ENCODE measurements at places on chromosomes 6 and 20.
A peak's percentile ranks its signal among the peaks of the same experiment; 100 is the strongest.

- no peak for DNase-seq
Measured at GRCh38 chr6:18151801-18152200, 3.1 kb downstream of the TPMT start.

DNA sequence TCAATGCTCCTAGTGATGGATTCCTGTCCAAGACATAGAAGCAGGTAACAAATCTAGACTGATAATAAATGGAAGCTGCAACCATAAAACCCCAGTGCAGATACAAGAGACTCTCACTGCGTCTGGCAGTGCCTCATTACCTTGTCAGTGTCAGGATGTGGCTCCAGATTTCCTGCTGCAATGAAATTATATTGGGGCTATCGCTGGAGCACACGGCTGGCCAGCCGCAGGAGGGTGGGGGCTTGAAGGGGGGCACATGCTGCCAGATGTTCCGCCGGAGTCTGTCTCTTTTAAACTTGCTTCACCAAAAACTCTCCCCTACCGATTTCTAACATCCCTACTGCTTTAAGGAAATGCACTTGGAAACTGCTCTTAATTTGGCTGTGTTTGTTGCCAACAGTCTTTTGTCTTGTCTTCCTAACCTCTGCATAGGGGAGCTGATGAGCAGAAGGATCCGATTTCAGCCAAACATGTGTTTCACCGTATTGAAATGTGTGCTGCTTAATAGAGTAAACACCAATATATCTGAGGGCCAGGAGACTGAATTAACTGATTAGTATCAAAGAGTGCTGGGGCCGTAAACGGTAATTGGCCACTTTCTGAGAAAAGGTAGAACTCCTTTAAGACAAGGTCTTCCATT, 102.2 kb upstream of the EXOC2 start:
- DNase-seq = no peak

- no peak for DNase-seq
Measured at GRCh38 chr20:45963059-45964005, 8.7 kb downstream of the ZNF335 start.

- no peak for DNase-seq
Measured at GRCh38 chr6:88588938-88589337, 374.5 kb downstream of the RNGTT start.

DNA sequence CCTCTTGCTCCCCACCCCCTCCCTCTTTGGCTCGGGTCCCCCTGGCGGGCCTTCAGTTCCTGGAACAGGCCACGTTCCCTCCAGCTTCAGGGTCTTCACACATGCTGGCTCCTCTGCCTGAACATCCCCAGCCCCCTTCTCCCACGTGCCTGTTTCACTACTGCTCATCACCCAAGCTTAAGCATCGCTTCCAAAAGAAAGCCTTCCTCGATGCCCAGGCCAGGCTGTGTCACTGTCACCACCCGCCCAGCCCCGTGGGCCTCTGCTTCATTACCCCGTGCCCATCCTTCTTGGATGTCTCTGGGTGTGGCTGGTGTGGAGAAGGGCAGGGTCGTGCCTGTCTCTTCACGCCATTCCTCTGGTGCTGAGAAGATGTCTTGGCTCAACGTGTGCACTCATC, 2.8 kb downstream of the DLGAP4 start:
- DNase-seq = no peak

- no peak for DNase-seq
Measured at GRCh38 chr6:53119349-53119748, 29.3 kb downstream of the GCM1 start.

- no peak for DNase-seq
Measured at GRCh38 chr6:20630617-20631548, 96.6 kb downstream of the CDKAL1 start.

- no peak for DNase-seq
Measured at GRCh38 chr6:44921798-44922197, 406.3 kb upstream of the RUNX2 start.

- no peak for DNase-seq
Measured at GRCh38 chr6:70592391-70593117, 25.8 kb downstream of the SDHAF4 start.

GRCh38 chr6:40342723-40343122, 244.4 kb downstream of the LRFN2 start:
- no peak for DNase-seq

- no peak for DNase-seq
Measured at GRCh38 chr20:5590899-5591298, 159.3 kb upstream of the SHLD1 start.

DNA sequence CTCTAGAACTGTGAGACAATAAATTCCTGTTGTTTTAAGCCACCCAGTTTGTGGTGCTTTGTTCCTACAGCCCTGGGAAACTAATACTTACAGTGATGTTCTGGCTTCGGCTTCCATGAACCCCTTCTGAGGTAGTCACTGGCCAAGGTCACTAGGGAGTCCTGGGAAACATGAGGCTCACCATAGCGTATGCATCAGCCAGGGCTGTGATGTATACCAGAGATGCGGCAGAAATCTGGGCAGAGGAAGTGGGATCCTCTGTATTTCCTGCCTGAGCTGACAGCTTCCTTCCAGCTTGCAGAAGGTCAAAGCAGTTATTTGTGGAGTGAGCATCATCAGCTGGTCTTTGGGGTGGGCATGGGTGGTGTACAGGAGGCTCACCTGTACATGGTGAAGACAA, 27.9 kb downstream of the KAT14 start:
- DNase-seq = no peak

- DNase-seq = no peak
Measured at GRCh38 chr6:83758533-83758932, 49.6 kb upstream of the SNAP91 start.

GRCh38 chr6:155974811-155975323, 519.2 kb upstream of the NOX3 start:
- DNase-seq = no peak

GRCh38 chr6:44489910-44490604, 102.6 kb downstream of the CDC5L start:
- no peak for DNase-seq

- no peak for DNase-seq
Measured at GRCh38 chr6:24484657-24485323, 4.6 kb downstream of the GPLD1 start.

DNA sequence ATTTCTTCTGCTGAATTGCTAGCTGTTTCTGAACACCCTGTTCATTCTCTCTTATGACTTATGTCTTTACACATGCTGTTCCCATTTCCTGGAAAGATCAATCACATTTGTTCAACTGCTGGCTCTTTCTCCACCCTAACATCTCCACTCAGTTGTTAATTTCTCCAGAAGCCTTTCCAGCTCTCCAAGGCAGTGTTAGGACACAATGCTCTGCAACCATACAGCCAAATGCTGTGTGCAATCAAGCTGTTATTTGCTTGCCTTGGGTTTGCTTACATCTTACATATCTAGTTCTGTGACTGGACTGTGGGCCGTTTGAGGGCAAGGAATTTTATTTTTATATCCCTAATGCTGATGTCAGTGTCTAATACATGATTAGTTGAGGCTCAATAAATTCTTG, 24.2 kb upstream of the CITED2 start:
- DNase-seq = no peak

- DNase-seq = no peak
Measured at GRCh38 chr6:163113358-163113962, 301.1 kb upstream of the QKI start.

- no peak for DNase-seq
Measured at GRCh38 chr20:45592574-45593189, 13.6 kb upstream of the WFDC8 start.

- no peak for DNase-seq
Measured at GRCh38 chr20:1702328-1702727, 44.7 kb upstream of the SIRPG start.

DNA sequence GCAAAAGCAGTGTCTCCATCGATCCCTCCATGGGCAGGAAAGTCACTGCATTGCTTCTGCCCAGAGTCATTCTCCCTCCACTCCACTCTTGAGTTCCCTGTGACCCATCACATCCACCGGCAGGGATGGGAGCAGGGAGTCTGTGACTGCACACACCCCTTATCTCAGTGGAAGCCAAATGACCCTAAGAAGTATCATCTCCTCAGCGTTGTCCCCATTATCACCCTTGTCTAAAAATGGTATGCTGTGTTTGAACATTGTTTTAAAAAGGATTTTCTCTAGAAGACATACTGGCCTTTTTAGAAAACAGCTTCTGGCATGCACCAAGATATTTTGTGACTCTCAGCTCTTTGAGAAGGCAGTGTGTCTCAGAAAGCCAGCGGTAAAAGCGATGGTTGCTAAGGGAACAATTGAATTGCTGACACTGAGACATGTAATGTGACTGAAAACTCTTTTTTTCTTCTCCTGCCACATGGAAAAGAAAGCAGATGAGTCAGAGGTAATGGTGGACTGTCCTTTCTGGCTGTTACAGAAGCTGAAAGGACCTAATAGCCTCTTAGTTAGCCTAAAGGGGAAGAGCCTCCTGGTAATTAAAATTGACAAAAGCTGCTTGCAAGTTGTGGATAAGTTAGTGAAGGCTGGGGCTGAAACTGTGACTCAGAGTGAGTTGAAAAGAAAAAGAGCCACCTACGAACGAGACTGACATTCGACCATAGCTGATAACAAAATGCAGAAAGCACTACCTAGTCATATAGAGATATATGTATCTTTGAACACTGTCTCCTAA, 120.5 kb downstream of the MAP3K7 start:
- DNase-seq = peak; percentile 30

GRCh38 chr6:73394577-73395354, at the start of gene DDX43:
DDX43 (plus strand) TSS chr6:73394828; CDS start chr6:73394906, 78 bp downstream.
- peak; percentile 26 for DNase-seq

- DNase-seq = no peak
Measured at GRCh38 chr6:54846243-54846856, at the start of gene FAM83B. FAM83B (plus strand) TSS chr6:54846771; CDS start chr6:54870247, 23,476 bp downstream.

DNA sequence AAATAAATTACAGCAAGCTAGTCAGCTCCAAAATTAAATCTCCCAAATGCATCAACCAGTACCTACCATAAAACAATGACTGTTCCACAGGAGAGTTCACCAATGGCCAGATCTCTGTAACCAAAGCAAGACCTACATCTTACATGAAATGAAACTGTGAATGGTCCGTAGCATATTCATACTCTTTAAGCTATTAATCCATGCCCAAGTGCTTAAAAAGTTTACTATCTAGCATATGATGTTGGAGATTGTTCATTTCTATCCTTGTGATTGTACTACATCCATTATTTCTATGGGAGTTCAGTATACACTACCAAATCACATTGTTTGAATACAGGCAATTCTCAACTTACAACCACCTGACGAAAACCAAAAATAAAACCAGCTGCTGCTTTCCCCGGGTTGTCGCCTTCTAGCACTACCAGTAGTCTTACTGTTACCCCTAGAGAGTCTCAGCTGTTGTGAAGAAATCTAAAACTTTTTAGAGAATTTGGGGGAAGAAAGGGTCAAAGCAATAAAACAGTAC, 38.0 kb downstream of the HIVEP2 start:
- no peak for DNase-seq

DNA sequence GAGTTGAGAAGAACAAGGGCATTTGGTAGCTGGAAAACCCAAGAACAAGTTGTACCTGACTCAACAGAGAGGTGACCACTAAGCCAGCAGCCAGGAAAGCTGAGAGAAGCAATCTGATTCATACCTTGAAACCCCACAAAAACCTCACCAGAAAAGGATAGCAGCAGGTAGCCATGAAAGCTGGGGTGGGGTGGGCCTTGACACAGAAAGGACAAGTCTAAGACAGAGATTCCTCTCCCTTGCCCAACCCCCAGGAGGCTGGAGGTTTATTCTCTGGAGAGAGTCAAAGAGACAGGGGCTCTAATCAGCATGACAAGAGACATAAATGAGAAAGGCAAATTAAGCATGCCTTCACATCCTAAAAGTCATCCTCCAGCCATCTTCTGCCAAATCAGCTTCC, 151.7 kb upstream of the DST start:
- no peak for DNase-seq

DNA sequence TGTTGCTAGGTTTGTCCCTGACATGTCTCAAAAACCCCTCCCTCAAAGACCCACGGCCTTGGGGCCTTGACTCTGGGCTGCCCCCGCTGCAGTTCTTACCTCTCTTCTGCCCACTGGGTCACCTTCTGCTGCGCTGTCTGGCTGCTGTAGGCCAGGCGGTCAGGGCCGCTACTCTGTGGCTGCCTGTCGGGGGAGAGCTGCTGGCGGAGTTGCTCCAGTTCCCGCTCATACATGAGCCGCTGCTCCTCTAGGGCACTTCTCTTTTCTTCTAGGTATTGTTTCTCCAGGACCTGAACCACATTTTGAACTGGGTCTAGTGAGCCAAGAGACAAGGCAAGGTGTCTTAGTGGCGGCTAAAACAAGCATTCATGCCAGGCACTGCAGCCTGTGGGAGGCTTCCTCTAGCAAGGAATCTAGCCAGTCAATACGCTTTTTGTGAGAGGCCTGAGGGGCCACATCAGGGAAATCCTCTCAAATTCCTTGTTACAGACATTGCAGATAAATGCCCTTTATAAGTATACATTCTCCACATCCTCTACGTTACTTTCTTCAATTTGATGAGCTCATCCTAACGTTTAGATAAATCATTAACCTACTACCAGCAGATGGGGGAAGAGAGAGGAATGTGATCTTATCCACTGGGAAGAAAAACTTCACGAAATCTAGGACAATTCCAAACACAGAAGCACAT, 110.3 kb upstream of the NUP153 start:
- no peak for DNase-seq

- DNase-seq = no peak
Measured at GRCh38 chr20:15609921-15610320, 963.3 kb downstream of the KIF16B start.

DNA sequence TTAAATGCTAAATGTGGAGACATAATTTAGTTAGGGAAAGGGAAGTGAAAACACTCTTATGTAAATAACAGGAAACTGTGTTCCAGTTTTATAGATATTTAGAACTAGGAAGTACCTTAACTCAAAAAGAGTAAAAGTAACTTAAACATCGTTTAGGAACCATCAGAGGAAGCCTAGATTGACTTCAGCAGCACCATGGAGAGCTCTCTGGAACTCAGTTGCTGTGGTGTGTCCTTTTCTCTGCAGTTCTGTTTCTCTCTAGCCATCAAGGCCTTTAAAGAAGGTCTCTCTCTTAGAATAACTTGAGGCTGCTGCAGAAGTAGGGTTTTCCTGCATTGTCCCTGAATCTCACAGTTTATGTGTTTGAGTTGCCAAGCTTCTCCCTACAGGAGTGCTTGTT, 26.9 kb downstream of the CLVS2 start:
- DNase-seq = no peak

- no peak for DNase-seq
Measured at GRCh38 chr6:151088599-151088935, 151.2 kb upstream of the AKAP12 start.

DNA sequence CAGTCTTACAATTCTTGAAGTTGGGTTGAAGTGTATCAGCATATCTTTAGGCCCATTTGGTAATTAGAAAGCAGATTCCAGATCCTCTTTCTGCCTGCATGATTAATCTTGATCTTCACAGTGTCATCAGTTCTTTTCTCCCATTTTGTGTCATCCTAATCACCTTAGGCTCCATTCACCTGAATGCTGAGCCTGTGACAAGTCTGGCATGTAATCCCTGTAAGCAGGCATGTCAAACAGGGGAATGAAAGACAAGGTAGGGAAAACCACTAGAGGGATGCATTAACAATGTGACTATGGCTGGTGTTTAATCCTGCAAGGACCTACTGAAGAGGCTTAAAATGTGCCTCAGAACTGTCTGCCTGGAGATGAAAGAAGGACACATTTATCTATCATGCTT, 848.8 kb downstream of the TFAP2A start:
- DNase-seq = no peak

Measured in stimulated activated CD8-positive, alpha-beta memory T cell treated with anti-CD3 and anti-CD28 coated beads, Interleukin-7, amount 100 ng/mL, for 4 hours (primary cell).